NCI-H510A treated with DMSO at 0.1 percent for 48 hours (cell line): ENCODE measurements at places on chromosomes 2 and 18.

DNA sequence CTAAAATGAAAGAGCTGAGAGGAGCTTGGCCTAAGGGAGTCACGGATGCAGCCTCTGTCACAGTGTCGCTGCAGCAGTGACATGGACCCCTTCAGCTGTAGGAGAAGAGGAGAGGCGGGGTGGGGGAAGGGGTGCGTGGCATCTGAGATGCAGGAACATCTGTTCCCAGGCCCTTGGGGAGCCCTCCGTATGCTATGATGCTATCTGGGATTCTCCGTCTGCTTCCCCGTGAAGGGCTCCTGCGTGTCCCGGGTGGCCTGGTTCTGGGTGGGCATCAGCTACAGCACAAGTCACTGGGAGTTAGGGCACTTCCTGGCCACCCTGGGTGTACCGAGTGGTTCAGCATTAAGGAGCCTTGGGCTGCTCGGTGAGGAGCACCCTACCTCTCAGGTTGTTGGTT is 35.6 kb upstream of the B3GNT7 start:
- no peak for DNase-seq

GRCh38 chr2:20638014-20638413 is 12.9 kb downstream of the HS1BP3 start:
- DNase-seq = no peak

GRCh38 chr2:42141687-42142546 is 27.2 kb upstream of the EML4 start:
- peak; percentile 89 for DNase-seq

GRCh38 chr2:233280114-233280693 is 27.4 kb upstream of the SAG start:
- DNase-seq = no peak

GRCh38 chr2:75041731-75042600 is 83.5 kb downstream of the POLE4 start:
- DNase-seq = no peak

DNA sequence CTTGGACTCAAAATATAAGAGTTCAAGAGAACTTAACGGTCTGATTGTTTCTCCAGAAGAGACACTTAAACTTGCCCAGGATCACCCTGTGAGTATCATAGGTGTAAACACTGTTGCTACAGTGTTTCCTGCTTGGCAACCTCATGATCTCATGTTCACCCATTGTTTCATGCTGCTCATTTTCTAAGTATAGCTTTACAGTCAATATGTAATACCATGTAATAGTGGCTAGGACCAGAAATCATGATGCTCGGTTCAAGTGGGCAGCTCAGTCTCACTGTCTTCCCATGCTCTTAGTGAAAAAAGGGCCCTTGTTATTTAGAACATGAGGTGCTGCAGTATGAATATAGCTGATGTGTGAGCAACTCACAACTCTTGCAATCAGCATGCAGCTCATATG is 157.5 kb downstream of the CERS6 start:
- no peak for DNase-seq

- DNase-seq = no peak
Observed at GRCh38 chr2:56542213-56542612, 358.4 kb downstream of the CCDC85A start.

DNA sequence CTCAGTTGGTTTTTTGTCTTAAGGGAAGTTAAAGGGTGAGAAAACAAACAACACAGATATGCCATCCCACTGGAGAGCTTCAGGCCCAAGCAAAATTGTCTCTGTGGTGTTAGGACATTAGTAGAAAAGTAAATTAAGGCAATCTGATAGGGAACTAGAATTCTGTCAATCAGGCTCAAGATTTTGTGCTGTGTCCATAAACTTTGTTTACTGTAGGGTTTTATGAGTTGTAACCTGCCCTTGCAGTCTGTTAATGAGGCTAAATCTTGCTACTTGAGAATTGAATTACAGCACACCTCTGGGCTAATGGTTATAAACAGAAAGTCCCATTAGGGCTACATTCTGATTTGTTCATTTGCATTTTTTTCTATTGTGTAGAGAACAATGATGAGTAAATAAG is 78.0 kb upstream of the OTX1 start:
- DNase-seq = no peak

- DNase-seq = no peak
Observed at GRCh38 chr2:225534697-225535096, 135.2 kb downstream of the NYAP2 start.

GRCh38 chr2:211203986-211204385 is 647.6 kb downstream of the CPS1 start:
- DNase-seq = no peak
